ENCODE measurements at places on chromosomes 6 and 20. TPM values are rescaled to one million over a fixed set of nuclear protein-coding genes. Genes with fewer than 3 reads are reported as not detected.

LRRN4 gene
- total RNA-seq = not detected

EEF1A2 gene
- total RNA-seq = 0.33 TPM

KCNK16 gene
- not detected for total RNA-seq

UBD gene
- not detected for total RNA-seq

THBS2 gene
- total RNA-seq = 425 TPM

ATG5 gene
- 54.0 TPM for total RNA-seq

SIRPB1 gene
- 0.25 TPM for total RNA-seq

CBLN4 gene
- total RNA-seq = not detected

FAM50B gene
- 9.5 TPM for total RNA-seq

PBOV1 gene
- not detected for total RNA-seq

SLC22A16 gene
- total RNA-seq = not detected

MLN gene
- total RNA-seq = not detected

OR5V1 gene
- total RNA-seq = not detected

SLC4A11 gene
- 0.75 TPM for total RNA-seq

SNRPB gene
- total RNA-seq = 345 TPM

LPA gene
- total RNA-seq = not detected

TSBP1 gene
- not detected for total RNA-seq

BMP6 gene
- 3.7 TPM for total RNA-seq

PI16 gene
- total RNA-seq = 0.75 TPM

SAMD10 gene
- total RNA-seq = 0.87 TPM

ZSCAN16 gene
- total RNA-seq = 4.9 TPM

MCCD1 gene
- not detected for total RNA-seq

OR2H1 gene
- not detected for total RNA-seq

DCDC2 gene
- 6.1 TPM for total RNA-seq

C6orf15 gene
- total RNA-seq = not detected

All from uterine smooth muscle cell (primary cell).